ENCODE measurements at places on chromosomes 3 and 15. TPM values are rescaled to one million over a fixed set of nuclear protein-coding genes. Genes with fewer than 3 reads are reported as not detected.

DNA sequence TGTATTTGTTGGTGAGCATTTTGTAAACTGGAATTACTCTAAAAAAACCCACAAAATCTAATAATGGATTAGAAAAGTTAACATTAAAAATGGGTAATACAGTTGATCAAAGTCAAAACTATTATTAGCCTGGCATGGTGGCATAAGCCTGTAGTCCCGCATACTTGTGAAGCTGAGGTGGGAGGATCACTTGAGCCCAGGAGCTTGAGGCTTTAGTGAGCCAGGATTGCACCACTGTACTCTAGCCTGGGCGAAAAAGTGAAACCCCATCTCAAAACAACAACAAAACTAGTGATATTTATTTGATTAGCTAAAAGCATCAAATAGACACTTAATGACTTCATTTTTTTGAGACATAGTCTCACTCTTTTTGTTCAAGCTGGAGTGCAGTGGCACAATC is 3.6 kb downstream of the SNX1 start:
- DNase-seq = no peak

The ST8SIA2 gene
- total RNA-seq = 1.8 TPM

DNA sequence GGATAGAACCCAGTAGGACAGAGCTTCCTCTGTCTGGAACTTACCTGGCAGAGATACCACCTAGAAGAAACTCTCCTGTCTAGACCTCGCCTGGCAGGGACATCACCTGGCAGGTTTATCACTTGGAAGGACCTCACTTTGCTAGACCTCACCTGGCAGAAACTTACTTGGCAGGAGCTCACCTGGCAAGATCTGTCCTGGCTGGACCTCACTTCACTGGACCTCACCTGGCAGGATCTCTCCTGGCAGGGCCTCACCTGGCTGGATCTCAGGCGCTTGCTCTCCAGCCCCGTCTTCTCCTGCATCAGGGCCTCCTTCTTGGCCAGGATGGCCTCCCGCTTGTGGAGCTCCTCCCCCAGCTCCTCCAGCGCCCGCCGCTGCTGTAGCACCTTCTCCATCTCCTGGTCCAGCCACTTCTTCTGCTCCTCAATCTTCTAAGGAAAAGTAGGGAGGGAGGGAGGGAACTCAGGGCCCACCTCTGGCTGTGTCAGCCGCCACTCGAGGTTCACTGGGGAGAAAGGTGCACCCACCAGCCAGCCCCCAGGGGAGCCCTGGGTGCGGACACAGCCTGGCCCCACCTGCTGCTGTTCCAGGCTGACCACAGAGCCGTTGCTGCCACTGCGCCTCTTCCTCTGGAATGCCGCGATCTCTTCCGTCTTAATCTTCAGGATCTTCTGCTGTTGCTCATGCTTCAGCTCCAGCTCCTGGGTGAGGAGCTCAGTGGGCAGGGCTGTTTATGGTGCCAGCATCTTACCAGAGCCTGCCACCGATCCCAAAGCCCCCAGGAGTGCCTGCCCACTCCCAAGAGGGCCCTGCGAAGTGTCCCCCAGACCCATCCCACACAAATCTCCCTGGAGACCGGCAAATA is 22.5 kb downstream of the KIF7 start:
- no peak for DNase-seq

The RETNLB gene
- total RNA-seq = not detected

GRCh38 chr3:187841560-187841959 is 96.3 kb upstream of the BCL6 start:
- DNase-seq = peak; percentile 71

GRCh38 chr3:114213627-114214541 is 23.5 kb downstream of the ZNF80 start:
- DNase-seq = peak; percentile 85

GRCh38 chr3:173920386-173920785 is 522.8 kb downstream of the NLGN1 start:
- peak; percentile 54 for DNase-seq

GRCh38 chr15:47620960-47621681 is 96.2 kb upstream of the SEMA6D start:
- peak; percentile 62 for DNase-seq

The RAD51 gene
- 10.9 TPM for total RNA-seq

- DNase-seq = peak; percentile 27
Measured at GRCh38 chr3:8416965-8417364, 84.7 kb upstream of the LMCD1 start.

- no peak for DNase-seq
Measured at GRCh38 chr3:105352976-105353375, 13.7 kb upstream of the ALCAM start.

The SLC6A1 gene
- total RNA-seq = not detected

DNA sequence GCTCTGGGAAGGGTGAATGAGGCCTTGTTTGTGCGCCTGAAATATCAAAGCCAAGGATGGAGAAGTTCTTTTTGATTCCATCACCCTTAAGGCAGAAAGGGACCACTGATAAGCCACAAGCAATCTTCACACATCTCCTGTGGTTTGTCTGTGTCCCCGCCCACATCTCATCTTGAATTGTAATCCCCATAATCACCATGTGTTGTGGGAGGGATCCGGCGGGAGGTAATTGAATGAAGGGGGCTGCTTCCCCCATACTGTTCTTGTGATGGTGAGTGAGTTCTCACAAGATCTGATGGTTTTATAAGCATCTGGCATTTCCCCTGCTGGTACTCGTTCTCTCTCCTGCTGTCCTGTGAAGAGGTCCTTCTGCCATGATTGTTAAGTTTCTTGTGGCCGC is 329.6 kb upstream of the RGMA start:
- no peak for DNase-seq

- no peak for DNase-seq
Measured at GRCh38 chr3:112739252-112739965, 98.5 kb upstream of the CCDC80 start.

The KNG1 gene
- not detected for total RNA-seq

DNA sequence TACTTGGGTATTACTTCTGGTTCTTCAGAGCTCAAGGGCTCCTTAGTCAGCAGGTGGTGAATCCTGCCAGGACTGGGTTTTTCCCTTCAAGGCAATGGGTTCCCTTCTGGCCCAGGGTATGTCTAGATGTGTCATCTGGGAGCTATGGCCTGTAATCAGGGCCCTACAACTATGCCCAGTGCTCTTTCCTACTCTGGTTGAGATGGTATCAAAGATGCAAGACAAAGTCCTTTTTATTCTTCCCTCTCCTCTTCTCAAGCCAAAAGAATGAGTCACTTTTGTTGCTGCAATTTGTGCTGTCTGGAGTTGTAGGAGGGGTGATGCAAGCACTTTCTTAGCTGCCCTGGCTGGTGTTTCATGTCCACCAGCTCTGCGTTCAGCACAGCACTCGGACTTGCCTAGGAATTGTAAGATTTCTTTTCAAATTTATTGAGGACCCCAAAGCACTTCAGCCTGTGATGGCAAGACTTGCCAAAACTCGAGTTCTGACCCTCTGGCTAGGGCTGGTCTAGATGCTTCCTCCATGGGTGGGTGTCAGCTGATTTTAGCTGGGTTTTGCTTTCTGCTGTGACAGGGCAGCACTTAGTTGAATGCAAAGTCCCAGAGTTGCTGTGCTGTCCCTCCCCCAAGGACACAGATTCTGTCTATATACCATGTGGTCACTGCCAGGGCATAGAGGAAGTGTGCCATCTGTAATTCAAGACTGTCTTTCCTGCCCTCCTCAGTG is 129.2 kb upstream of the CBLB start:
- peak; percentile 100 for DNase-seq

The SLC51B gene
- not detected for total RNA-seq

GRCh38 chr15:41904541-41905005 is 10.7 kb upstream of the SPTBN5 start:
- peak; percentile 64 for DNase-seq

The MORC1 gene
- 0.11 TPM for total RNA-seq

GRCh38 chr3:13525827-13526625 is 22.9 kb upstream of the FBLN2 start:
- DNase-seq = no peak

The TTLL13 gene
- not detected for total RNA-seq

Measured in HT1080 (cell line).